ENCODE measurements at places on chromosomes 1 and 21.

DNA sequence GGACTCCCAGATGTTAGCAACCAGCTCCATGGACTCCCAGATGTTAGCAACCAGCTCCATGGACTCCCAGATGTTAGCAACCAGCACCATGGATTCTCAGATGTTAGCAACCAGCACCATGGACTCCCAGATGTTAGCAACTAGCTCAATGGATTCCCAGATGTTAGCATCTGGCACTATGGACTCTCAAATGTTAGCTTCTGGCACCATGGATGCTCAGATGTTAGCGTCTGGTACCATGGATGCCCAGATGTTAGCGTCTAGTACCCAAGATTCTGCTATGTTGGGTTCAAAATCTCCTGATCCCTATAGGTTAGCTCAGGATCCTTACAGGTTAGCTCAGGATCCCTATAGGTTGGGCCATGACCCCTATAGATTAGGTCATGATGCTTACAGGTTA lies 8.8 kb downstream of the SON start:
- DNase-seq, result no peak

DNA sequence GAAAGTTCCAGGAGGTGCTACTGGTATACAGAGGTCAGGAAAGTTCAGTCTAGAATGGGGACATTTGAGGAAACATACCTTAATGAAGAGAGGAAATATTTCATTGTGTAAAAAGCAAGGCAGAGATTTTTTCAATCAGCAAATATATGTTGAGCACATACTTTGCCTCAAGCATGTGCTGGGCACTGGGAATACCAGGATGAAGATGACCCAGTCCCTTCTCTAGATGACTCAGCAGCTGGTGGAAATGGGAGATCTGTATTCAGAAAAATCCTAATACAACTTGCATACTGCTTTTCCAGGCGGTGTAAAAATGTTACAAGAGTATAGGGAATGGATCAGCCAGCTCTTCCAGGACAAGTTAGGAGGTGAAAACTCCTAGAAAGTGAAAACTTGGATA lies 229.3 kb downstream of the FGGY start:
- no peak for DNase-seq

- DNase-seq, result peak; percentile 61
Measured at GRCh38 chr1:23624440-23624839, 65.1 kb upstream of the ID3 start.

DNA sequence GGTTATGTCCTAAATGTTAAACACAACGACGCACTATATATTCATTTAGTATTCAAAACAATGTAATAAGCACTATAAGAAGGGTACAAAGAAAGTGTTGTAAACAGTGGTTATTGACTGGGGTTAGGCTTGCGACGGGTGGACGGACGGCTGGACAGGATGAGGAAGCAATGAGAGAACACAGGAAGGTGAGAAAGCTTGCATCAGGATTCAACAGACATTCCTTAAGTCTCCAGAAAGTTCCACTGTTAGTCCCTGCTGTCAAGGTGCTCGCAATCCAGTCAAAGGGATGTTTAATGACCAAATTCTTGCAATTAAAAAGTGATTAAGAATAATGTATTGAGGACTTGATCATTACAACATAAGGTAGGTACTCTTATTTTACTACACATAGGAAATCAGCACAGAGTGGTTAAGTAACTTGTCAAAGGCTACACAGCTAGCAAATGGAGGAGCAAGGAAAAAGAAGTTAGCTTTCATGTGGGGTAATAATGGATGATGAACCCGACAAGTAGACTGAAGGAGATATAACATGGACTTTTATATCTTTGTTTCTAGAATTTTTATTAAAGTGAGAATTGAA lies 994 bp upstream of the ACBD6 start:
- no peak for DNase-seq
